Stimulated activated CD8-positive, alpha-beta memory T cell treated with anti-CD3 and anti-CD28 coated beads, Interleukin-2, amount 100 ng/mL, for 48 hours (primary cell): ENCODE measurements at places on chromosomes 2 and 18.
A peak's percentile ranks its signal among the peaks of the same experiment; 100 is the strongest.

- no peak for DNase-seq
These were observed 117.5 kb upstream of the CRIM1 start for GRCh38 chr2:36238106-36238505.

GRCh38 chr2:172725746-172726145, 9.9 kb upstream of the RAPGEF4 start:
- no peak for DNase-seq

GRCh38 chr18:79476918-79477571, 81.3 kb downstream of the NFATC1 start:
- DNase-seq: no peak

GRCh38 chr18:42730272-42730671, 385.2 kb downstream of the RIT2 start:
- no peak for DNase-seq

GRCh38 chr18:425106-425745, 75.3 kb downstream of the COLEC12 start:
- no peak for DNase-seq

- DNase-seq: peak; percentile 77
These were observed 21.7 kb upstream of the EFHD1 start for GRCh38 chr2:232611559-232612218.

- no peak for DNase-seq
These were observed 44.6 kb downstream of the TMEFF2 start for GRCh38 chr2:192150166-192150565.

- DNase-seq: no peak
These were observed 327.2 kb downstream of the EN1 start for GRCh38 chr2:118520246-118520645.

GRCh38 chr2:165852394-165852793, 58.3 kb upstream of the GALNT3 start:
- DNase-seq: no peak

GRCh38 chr2:143802242-143802641, 673.0 kb downstream of the ARHGAP15 start:
- no peak for DNase-seq
